ENCODE measurements at places on chromosomes 2 and 18.

GRCh38 chr2:47655563-47655880, 127.4 kb upstream of the MSH6 start:
- DNase-seq: no peak

- no peak for DNase-seq
Measured at GRCh38 chr2:215915441-215915840, 97.9 kb downstream of the MREG start.

GRCh38 chr2:88091943-88092342, 24.3 kb downstream of the SMYD1 start:
- no peak for DNase-seq

- DNase-seq: no peak
Measured at GRCh38 chr2:110848519-110849030, 116.2 kb downstream of the ACOXL start.

DNA sequence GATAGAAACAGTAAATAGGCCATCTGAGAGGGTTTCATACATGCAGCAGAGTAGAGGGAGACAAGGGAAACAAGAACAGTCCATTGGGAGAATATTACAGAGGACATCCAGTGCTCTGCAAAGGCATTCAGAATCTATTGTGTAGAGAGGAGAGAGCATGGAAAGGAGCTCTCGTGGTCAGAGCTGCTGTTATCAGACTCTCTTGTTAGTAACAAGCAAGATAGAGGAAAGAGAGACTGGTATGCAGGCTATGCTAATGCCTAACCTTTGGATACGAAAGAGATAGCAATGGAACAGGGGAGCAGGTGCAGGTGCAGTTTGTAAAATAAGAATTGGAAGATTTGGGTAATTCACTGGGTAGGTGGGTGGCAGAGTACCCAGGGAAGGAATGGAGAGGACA, 855.9 kb downstream of the CNTNAP5 start:
- no peak for DNase-seq

GRCh38 chr2:174931724-174932123, 73.5 kb downstream of the CHN1 start:
- no peak for DNase-seq

- DNase-seq: no peak
Measured at GRCh38 chr18:9321736-9322135, 12.8 kb upstream of the TWSG1 start.

GRCh38 chr2:15867194-15868171, 72.9 kb upstream of the MYCN start:
- DNase-seq: no peak

GRCh38 chr2:205730701-205731582, 48.6 kb downstream of the NRP2 start:
- no peak for DNase-seq

GRCh38 chr2:119760237-119760955, 674 bp downstream of the PTPN4 start:
- DNase-seq: no peak

Data from BJ (cell line).